Muscle of arm (tissue), 14 donors: ENCODE measurements at places on chromosomes 2 and 18. TPM values are rescaled to one million over a fixed set of nuclear protein-coding genes. Genes with fewer than 3 reads are reported as not detected.

- no peak for DNase-seq
Observed at GRCh38 chr2:38380397-38381130, 3.5 kb upstream of the ATL2 start.

The PLEKHA3 gene
- 15.3 TPM for polyA plus RNA-seq

GRCh38 chr18:30280861-30281470, 761.6 kb downstream of the DSC3 start:
- DNase-seq: no peak

DNA sequence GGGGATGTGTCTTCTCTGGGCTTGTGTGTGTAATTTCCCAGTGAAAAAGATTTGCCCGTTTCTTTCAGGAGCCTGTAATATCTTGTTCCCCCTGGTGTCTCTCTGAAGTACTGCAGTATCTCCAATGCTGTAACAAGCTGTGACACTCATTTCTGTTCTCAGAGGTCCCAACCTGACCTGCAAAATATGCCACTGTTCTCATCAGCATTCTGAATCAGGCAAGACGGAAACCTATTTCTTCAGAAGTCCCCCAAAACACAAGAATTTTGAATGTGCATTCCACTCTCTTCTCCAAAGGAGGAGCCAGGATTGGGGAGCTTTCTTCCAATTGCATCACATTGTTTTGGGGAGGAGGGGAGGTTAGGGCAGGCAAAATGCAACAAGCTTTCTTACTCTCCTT, 77.0 kb upstream of the CNGA3 start:
- DNase-seq: peak; percentile 24

The VWC2L gene
- not detected for polyA plus RNA-seq

GRCh38 chr2:154551649-154552048, 146.8 kb upstream of the KCNJ3 start:
- no peak for DNase-seq

- DNase-seq: no peak
Observed at GRCh38 chr18:71237641-71238040, 948.8 kb downstream of the SOCS6 start.

DNA sequence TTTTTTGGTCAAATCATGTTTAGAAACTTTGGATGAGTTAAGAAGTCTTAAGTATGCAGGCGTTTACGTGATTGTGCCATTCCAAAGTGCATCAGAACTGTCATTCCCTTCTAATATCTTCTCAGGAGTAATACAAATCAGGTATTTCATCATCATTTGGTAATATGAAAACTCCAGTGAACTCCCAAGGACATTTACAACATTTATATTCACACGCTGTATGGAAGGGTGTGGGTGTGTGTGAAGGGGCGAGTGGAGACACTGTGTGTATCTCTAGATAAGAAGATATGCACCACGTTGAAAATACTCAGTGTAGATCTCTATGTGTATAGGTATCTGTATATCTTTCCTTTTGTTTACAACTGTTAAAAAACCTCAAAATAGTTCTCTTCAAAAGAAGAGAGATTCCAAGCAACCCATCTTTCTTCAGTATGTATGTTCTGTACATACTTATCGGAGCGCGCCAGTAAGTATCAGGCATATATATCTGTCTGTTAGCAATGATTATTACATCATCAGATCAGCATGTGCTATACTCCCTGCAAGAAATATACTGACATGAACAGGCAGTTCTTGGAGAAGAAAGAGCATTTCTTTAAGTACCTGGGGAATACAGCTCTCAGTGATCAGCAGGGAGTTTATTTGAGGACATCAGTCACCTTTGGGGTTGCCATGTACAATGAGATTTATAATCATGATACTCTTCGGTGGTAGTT, 29.3 kb downstream of the COX7A2L start:
- no peak for DNase-seq
